Activated T-helper 1 cell treated with anti-CD3 and anti-CD28 coated beads, Interleukin-2, amount 50 U/mL, for 16 hours (primary cell): ENCODE measurements at places on chromosomes 3 and 15.

DNA sequence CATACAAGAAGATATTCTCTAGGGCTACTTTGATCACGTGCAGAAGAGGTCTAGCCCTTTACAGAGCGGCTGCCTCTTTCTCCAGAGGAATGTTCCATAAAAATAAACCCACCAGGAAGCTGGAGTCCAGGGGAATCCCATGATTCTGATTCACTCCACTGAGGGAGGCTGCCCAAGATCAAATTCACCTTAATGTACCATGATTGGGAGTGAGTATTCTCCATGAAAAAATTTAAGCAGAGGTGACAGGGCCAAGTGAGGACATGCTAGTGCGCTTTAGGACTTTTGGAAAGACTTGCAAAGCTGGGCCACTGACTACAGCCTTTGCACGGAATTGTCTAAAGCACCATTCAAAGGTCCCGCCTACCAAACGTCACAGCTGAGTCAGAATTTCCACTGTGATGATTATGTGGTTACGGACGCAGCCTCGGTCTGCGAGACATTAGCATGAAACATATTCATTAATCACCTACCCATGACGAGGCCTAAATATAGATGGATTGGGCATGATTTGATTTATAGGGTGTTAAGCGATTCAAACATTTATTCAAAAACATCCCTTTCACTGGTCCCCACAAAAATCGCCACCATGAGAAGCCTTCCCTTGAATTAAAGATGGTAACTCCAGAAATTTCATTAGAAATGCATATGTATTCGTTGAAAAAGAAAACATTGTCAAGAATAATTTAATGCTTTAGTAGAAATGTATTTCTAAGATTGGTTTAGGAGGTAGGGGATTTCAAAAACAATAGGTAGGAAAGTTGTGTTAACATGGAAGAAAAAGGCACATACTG lies 152.6 kb downstream of the GREM1 start:
- DNase-seq = no peak

- no peak for DNase-seq
Observed at GRCh38 chr3:27141668-27142067, 227.5 kb downstream of the NEK10 start.

DNA sequence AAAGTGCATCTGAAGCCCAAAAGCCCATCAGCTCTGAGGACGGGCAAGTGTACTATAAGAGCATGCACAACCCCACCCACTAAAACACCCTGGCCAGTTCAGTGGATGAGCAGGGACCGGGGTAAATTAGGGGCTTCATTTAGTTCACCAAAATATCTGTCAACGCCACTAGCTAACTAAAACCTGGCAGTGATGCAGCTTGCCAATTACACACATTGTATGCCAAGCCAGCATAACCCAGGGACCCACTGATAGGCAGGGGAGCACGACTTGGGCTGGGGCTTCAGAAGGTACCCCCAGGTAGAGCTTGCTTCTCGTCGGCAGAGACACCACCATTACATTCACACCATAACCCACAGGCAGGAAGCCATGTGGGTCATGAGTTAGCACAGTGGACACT lies 47.0 kb downstream of the PTPN23 start:
- DNase-seq = no peak

DNA sequence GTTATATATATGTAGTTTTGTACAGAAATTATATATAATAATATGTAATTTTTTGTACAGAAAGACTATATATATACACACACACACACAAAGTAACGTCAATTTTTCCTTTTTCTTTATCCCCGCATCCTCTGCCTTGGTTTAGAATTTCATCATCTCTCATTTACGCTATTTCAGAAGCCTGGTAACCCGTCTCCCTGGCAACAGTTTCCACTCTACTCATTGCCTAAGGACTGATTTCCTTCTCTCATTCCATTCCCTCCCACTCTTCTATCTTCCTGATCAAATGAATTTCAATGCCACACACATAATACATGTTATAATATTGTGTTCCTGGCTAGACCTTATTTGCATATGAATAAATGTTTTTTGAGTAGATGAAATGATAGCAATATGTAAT lies 47.8 kb upstream of the NDN start:
- DNase-seq = no peak

DNA sequence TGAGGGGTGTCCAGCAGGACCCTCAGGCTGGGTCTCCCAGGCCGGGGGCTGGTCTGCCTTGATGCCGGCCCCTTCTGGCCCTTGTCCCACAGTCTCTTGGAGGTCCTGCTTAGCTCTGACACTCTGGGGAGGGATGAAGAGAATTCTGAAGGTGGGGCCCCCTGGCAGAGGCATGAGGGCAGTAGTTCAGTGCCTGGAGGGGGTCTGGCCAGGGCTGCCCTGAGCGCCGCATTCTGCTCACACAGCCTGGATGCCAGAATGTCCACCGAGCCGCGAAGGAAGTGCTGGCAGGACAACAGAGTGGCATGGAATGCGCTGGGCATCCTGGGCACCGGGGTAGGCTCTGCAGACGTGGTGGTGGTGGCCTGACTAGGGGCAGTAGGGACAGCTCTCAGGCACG lies 55.5 kb downstream of the SMAD6 start:
- DNase-seq = no peak

DNA sequence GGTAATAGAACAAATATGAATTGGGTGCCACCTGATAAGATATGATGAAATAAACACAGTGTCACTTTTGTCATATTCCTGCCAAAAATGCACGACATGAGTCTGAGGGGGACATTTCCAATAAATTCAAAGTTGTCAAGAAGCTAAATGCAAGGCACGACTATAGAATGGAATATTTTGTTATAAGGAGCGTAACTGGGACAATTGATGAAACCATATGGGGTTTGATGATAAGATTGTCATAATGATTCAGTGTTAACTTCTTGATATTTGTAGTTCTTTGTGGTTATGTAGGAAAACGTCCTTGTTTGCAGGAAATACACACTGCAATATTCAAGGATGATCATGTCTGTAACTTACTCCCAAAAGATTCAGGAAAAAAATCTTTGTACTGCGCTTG lies 163.3 kb downstream of the MEX3B start:
- DNase-seq = no peak

DNA sequence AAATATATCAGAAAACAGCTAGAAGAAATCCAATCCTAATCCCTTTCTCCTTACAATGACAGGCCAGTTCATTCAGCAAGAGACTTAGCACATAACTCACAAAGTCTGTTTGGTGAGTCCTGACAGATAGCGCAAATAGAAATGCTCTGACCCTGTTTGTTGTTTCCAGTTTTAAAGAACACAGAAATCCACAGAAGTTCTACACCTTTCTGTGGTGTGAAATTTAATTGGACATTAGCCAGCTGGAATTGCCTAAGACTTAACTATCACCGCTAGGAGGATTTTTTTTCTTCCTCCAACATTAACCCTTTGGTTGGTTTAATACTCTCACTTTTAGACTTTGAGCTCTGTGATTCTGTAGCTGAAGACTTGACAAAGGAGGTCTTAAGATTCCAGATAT lies 30.8 kb downstream of the HDC start:
- DNase-seq = no peak

DNA sequence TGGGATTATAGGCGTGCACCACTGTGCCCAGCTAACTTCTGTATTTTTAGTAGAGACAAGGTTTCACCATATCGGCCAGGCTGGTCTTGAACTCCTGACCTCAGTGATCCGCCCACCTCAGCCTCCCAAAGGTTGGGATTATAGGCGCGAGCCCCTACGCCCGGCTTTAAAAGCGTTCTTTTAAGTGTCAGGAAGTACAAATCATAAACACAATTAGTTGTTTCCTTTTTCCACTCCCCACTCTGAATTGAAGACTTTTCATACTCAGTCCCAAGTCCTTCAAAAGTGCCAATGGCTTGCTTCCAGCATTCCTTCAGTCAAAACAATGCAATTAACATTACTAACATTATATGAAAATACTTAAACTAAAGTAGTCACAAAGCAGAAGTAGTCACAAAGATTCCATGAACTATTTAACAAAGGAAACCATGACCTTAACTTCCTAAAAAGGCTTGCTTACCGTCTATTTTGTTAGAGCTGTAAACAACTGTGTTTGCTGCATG lies 8.1 kb downstream of the WDR82 start:
- DNase-seq = no peak

DNA sequence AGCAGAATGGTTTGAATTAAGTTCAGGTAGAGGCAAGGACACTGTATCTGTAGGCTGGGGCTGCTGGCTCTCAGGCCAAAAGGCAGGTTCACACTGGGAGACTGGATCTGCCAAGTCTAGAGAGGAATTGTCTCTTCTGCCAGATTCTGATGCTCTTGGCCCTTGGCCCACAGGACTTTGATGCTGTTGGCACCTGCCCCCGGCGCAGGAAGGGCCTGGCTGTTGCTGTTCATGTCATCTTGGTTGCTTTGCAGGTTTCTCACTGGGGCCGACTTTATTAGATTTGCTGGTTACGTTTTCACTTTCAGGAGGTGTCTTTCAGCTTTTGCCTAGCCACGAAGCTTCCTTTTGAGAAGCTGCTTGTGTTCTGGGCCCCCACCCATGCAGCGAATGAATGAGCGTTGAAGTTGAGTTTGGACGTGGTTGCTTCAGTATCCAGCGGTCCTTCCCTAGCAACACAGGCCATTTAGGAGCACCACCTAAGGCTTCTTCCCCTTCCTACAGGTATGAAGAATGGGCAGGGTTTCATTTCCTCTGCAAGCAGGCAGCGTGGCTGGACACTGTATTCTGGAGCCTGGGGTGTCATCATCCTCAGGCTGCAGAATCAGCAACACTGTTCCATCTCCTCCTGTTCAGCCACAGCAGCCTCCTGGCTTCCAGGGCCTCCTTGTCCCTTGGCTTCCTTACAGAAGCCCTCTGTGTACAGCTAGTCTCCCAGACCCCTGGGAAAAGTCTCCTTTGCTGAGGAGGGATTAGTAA lies 65.6 kb upstream of the PRR23C start:
- DNase-seq = no peak

GRCh38 chr3:48240000-48240963 lies 622 bp upstream of the ZNF589 start:
- DNase-seq = no peak

GRCh38 chr3:187621881-187622280 lies 48.3 kb downstream of the SST start:
- no peak for DNase-seq

DNA sequence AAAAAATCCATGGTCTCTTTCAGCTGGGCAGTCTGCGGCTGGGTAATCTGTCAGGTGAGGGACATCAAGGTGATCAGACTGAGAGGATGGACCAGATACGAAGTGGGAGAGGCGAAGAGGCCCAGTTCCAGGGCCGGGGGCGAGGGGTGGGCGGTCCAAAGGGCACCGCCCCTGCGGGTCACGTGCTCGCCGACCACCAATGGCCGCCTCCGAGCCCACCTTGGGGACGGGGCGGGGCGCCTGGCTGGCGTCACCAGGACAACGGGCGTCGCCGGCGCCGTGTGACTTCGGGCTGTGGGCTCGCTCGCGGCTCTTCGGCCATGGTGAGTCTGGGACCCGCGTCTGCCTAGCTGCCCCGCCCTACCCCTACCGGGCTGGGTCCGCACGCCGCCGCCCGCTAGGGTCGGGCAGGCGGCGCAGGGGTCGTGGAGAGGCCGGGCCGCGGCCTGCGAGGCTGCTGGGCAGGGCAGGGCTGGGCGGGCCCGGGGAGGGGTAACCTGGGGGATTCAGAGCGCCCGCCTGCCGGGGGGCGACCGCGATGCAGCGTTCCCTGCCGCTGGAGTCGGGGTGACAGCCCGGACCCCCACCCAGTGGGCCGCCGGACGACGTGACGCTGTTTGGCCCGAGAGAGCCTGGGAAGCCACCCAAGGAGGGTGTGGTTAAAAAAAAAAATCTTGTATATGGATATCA lies at the start of gene FBXL2:
Gene FBXL2, plus strand, starts transcription at position 250 of the 690 bp plus-strand sequence. Its CDS starts 71 bp downstream, at position 321.
- no peak for DNase-seq

- DNase-seq = no peak
Observed at GRCh38 chr15:90422043-90422442, 34.0 kb downstream of the IQGAP1 start.

- no peak for DNase-seq
Observed at GRCh38 chr3:8825153-8825825, 55.9 kb upstream of the OXTR start.

DNA sequence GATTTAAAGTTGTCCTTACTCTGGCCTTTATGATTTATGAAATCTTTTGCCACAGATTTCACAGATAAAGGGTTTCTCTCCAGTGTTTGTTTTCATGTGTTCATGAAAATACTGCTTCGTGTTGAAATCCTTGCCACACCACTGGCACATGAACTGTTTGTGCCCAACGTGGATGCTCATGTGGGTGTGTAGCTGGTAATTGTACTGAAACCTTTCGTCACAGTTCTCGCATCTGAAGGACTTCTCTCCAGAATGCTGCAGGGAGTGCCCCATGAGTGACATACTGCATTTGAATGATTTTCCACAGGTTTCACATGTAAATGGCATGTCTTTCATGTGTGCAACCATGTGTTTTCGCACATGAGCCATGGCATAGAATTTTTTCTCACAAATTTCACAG lies 111.9 kb downstream of the DOCK3 start:
- no peak for DNase-seq

- no peak for DNase-seq
Observed at GRCh38 chr15:100248236-100248635, 93.5 kb downstream of the ADAMTS17 start.

GRCh38 chr3:25820366-25820765 lies 30.5 kb downstream of the OXSM start:
- no peak for DNase-seq

DNA sequence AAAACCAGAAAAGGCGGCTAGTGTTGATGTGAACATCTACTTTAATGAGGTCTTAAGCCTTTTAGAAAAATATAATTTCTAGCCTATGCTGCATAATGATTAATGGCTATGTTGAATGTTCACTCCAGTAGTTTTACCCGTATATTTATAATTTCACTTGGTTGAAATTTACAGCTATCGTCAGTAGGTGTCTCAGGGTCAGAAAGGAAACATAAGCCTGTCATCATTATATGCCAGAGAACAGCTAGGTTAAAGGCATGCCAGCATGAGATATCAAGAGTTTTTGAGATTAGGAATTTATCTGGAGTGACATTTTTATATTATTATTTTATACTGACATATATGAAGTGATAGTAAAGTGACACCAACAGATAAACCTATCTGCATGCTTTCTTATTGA lies 904.1 kb downstream of the OTOL1 start:
- DNase-seq = no peak

GRCh38 chr3:171753025-171753472 lies 57.2 kb downstream of the PLD1 start:
- DNase-seq = no peak

GRCh38 chr3:17039594-17039993 lies 154.8 kb downstream of the PLCL2 start:
- DNase-seq = no peak

DNA sequence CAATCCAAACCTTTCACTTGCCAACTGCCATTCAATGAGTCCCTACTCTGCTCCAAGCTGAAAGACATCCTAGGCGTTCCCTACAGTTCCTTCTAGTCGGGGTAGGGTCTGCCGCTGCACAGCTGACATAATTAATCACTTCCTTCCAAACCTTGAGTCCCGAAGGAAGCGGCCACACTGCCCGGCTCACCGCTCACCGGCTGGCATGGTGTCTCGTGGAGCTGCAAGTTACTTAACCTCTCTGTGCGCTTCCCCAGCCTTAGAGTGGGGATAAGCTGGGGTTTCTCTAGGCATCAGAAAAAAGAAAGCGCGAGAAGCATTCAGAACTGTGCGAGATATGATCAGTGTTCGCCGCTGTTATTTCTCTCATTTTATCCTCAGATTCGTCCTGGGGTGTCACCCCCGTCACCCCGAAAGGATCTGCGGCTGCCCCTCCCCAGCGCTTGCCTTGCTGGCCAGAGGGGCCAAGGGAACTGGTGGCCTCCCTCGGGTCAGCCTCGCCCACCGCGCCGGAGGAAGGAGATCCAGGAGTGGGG lies 748 bp downstream of the MRPS25 start:
- DNase-seq = no peak

GRCh38 chr3:39166932-39167532 lies 13.6 kb upstream of the CSRNP1 start:
- no peak for DNase-seq

- no peak for DNase-seq
Observed at GRCh38 chr15:71761649-71762048, 48.7 kb upstream of the NR2E3 start.
